Activated naive CD4-positive, alpha-beta T cell treated with anti-CD3 and anti-CD28 coated beads, Interleukin-2, amount 50 U/mL, for 16 hours (primary cell): ENCODE measurements at places on chromosomes 4 and X.

DNA sequence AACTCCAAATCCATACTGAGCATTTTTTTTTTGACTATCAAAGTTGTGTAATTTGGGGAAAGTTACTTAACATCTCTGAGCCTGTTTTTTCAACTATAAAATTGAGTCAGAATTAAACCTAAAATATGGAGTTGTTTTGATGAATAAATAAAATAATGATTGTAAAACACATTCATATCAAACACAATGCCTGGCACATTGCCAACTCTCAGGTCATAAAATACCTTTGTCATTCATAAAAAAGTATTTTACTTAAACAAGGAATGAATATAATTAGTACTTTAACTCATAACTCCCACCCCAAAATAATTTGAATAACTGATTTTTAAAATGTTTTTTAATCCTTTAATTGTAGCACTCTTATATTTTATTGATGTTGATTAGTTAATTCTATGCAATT, 3.8 kb upstream of the GPR174 start:
- DNase-seq: no peak

DNA sequence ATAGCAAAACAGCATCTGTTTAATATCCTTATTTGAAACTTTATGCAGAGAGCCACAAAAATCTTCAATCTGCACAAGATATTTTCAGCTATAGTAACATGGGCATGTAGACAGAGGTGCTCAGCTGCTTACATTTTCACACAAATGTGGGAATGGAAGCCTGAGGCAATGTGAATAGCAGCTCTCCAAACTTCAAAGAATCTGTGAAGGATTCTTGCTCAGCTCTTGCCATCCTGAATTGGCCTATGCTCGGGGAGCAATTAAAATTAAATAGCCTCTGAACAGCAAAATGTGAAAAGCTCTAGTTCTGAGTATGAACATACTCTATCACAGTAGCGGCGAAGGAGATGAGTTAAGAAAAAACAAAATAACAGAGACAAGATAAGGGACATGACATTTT, 1523.8 kb downstream of the PCDH7 start:
- DNase-seq: no peak

DNA sequence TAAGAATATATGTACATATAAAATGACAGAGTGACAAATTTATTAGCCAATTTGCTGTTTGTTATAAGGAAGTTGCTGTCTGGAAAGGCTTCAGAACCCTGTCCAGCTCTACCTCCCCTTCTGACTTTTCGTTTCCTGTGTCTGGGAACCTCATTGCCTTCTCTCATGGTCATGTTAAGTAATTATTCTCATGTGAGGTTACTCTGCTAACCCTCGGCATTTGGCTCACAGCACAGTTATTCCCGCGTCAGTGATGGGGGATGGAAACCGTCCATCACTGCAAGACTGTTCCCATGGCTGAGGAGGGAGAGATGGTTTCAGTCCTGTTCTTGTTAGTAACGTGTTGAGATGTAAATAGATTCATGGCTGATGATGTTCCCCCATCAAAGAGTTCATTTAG, 11.9 kb downstream of the EDNRA start:
- DNase-seq: no peak

- DNase-seq: no peak
These were observed 6.6 kb upstream of the MAGEB17 start for GRCh38 chrX:16160729-16161128.

- no peak for DNase-seq
These were observed 330.9 kb downstream of the CXXC4 start for GRCh38 chr4:104163820-104164219.

DNA sequence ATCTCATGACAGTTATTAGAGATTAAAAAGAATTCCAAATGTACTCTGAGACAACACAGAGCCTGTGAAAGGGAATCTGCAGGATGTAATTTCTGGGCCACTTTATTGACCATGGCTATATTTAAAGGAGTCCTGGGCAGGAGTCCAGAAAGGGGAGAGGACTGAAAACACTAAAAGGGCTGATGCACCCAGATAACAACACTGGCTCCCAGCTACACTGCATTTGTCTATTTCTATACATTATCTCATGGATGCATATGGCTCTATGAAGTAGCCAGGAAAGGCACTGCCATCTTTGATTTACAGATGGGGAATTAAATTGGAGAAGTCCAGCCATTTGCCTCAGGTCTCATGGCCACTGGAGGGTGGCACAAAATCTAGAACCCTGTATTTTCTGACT, 56.0 kb downstream of the MED28 start:
- DNase-seq: no peak

DNA sequence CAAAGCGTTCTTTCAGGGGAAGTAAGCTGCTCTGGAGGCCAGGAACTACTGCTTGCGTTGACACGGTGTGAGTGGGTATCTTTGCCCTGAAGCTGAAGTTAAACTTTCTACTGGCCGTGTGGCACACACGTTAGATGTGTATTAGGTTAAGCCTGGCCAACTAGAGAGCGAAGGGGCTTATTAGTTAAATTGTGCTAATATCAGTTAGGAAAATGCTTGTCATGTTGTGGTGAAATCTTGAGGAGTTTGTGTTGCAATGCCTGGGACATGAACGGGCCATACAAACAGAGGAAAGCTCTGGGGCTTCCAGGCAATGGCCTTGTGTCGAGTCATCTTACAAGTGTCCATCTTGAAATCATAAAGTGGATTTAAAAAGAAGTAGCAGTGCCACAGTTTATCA, 62.6 kb downstream of the NSUN7 start:
- no peak for DNase-seq

GRCh38 chr4:82467471-82467870, 37.1 kb downstream of the ENOPH1 start:
- no peak for DNase-seq

DNA sequence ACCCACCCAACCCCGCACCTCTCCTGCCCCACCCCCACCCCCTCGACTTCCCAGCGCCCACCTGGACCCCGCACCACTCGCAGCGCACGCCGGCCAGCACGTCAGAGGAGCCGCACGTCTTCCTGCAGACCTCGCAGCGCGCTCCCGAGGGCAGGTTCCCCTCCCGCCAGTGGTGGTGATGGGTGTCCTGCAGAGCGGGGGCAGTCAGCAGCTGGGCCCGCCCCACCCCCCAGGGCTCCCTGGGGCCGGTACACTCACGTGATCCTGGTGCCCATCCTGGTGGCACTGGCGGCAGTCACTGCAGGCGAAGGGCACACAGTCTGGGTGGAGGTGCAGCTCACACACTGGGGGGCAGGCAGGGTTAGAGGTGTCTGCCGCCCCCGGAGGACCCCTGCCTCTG, 5.1 kb downstream of the DGKQ start:
- no peak for DNase-seq

DNA sequence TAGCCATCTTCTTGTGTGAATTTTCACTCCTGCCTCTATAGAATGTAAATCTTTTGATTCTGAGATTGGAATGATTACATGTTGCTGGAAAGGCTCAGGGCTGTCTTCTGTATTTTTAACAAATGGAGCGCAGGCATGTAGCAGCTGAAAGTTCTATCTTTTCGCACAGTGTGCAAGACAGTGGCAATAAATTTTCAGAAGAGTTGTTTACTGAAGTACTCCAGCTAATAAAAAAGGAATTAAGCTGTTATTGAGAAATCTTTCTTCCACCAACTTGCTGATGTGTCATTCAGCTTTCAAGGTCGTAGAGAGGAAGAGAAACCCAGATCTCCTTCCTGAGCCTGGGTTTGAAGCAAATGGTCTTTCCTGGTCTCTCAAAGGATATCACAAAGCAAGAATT, 122.0 kb upstream of the PUDP start:
- no peak for DNase-seq

GRCh38 chr4:92381616-92382015, 77.8 kb downstream of the GRID2 start:
- DNase-seq: no peak

GRCh38 chrX:134520860-134521390, 61.0 kb downstream of the HPRT1 start:
- DNase-seq: no peak

GRCh38 chr4:77927991-77928925, 65.6 kb downstream of the MRPL1 start:
- DNase-seq: no peak

DNA sequence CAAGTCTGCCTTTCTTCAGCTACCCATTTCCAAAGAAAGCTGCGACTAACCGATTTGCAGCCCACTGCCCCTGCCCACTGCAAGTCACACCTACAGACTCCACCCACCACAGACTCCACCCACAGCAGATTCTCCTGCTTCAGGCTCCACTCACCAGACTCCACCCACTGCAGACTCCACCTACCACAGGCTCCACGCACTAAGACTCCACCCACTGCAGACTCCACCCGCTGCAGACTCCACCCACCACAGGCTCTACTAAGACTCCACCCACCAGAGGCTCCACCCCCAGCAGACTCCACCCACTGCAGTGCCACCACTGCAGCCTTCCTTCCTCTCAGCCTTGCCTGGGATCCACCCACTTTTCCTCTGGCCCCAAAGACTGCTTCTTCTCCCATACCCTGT, 41.3 kb downstream of the ABLIM2 start:
- DNase-seq: no peak

- no peak for DNase-seq
These were observed 127.7 kb downstream of the COL4A6 start for GRCh38 chrX:108310506-108310905.

- DNase-seq: no peak
These were observed 205.4 kb downstream of the CFAP299 start for GRCh38 chr4:80540785-80541469.

- no peak for DNase-seq
These were observed 50.5 kb downstream of the GRK4 start for GRCh38 chr4:3013839-3014350.
